PC-3 (cell line): ENCODE measurements at places on chromosomes 13 and 19. TPM values are rescaled to one million over a fixed set of nuclear protein-coding genes. Genes with fewer than 3 reads are reported as not detected.
A peak's percentile ranks its signal among the peaks of the same experiment; 100 is the strongest.

The DHDH gene
- 1.6 and 1.8 TPM in 2 replicates for total RNA-seq

The IRGC gene
- not detected in 2 replicates for total RNA-seq

The YJEFN3 gene
- total RNA-seq = 6.5 and 8.1 TPM in 2 replicates

The UBXN6 gene
- total RNA-seq = 64.0 and 86.1 TPM in 2 replicates

DNA sequence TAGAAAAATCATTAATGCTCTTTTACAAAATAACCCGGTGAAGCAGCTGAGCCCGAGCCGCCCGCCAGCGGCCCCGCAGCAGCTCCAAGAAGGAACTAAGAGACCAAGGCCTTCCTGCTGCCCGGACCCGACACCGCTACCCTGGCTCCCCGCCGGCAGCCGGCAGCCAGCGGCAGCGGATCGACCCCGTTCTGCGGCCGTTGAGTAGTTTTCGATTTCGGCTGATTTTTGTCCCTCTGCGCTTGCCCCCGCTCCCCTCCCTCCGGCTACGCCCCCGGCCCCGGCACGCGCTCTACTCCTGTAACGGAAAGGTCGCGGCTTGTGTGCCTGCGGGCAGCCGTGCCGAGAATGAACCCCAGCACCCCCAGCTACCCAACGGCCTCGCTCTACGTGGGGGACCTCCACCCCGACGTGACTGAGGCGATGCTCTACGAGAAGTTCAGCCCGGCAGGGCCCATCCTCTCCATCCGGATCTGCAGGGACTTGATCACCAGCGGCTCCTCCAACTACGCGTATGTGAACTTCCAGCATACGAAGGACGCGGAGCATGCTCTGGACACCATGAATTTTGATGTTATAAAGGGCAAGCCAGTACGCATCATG, at the start of gene PABPC3:
Gene PABPC3 (plus strand): TSS at position 286 of the 603 bp plus-strand sequence. CDS start 63 bp downstream, at position 349.
- DNase-seq = no peak

- DNase-seq = peak; percentile 77
These were observed 182.9 kb downstream of the SLITRK6 start for GRCh38 chr13:85616275-85616674.
